ENCODE measurements at places on chromosomes 1 and 21.

DNA sequence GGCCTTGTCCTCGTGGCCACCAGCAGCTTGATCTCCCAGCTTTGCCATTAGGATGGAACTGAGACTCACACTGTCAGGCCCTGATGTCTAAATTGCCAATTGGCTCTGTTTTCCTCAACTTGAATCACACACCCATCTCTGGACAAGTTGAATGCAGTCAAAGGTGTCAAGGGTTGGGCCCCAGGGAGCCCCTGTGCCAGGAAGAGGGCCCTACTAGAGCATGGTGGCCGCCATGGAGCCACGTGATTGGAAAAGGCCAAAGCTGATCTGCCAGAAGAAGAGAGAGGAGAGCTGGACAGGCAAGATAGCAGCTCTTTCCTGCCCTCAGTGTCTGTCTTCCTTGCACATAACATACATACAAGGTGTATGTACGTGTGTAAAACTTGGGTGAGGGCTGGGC lies 54.9 kb upstream of the NEK2 start:
- DNase-seq = no peak

GRCh38 chr1:208242941-208243526 lies 1.1 kb downstream of the PLXNA2 start:
- DNase-seq = no peak

DNA sequence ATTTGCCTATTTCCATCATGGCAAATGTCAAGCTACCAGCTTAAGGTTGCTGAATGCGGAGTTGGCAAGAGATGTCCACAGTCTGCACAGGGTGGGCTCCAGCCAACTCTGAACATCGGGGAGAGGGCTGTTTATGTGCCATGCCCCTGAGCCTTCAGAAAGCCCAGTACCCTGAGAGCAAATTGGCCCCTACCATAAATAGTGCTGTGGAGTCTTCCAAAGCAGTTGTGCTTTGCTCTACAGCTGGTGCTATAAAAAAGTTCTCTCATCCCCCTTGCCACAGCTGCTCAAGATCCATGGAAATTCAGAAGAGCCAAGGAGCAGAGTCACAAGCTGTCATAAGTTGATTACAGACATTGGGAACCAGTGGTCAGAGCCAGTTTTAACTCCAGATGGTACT lies 85.6 kb upstream of the CLDN14 start:
- no peak for DNase-seq

DNA sequence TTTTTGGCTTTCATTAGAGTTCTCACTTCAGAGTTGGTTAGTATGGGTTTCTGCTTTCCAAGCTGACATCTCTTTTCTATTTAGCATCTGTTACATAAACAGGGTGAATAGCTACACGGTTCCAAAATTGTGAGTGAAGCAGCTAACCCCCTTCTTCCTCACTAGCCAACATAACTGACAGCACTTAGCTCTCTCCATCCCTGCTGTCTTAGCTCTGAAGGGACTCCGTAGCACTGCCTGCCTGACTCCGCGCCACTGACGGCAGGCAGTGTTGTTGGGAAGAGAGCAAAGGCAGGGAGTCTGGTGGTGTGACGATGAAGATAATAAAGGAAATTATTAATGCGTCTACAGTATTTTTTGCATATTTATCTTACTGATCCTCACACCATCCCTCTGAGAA lies 247.0 kb downstream of the PTBP2 start:
- no peak for DNase-seq

DNA sequence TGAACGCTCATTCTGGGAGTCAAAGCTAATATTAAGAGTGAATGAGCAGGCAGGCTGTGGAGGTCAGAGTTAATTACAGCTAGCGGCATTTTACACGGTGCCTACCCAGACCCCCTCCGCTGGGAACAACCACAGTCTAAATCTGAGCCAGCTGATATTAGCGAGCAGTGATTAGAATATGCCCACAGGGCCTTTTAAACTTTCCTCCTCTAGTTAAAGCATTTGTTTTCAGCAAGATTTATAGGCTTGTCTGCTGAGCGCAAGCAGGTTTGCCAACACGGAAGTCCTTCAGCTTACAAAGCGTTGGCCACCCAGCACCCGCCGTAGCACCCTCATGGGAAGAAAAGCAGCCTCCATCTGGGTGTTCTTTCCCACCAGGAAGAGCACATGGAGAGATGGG lies 72.1 kb downstream of the LMX1A start:
- DNase-seq = no peak

DNA sequence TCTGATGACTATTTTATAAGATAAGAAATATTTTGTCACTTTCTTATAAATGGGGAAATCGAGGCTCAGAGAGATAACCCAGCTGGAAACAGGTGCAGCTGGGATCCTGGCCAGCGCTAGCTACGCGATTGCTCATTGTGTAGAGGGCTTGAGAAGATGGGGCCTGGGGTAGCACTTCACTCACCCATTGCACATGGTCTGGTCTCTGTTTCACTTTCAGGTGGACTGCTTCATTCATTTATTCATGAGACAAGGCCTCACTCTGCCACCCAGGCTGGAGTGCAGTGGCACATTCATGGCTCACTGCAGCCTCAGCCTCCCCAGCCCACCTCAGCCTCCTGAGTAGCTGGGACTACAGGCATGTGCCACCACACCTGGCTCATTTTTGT lies 23.8 kb downstream of the UBE4B start:
- no peak for DNase-seq

DNA sequence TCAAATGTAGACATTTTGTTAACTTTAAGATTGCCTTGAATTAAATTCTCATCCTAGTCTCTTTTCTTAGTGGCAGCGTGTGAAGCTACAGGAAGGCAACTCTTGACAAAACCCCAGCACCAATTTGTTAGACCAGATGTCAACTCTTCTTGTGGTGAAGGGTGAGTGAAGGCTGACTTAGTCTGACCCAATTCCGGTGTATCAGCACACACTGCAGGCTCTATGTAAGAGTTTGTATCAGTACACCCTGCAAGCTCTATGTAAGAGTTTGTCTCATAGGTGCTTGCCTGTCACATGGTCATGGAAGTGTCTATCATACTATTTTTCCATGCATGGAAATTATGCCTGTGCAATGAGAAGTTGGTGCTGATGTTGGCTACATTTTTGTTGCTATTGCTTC lies 16.8 kb downstream of the CR2 start:
- peak; percentile 58 for DNase-seq

- DNase-seq = no peak
These were observed 19.5 kb downstream of the SPATA17 start for GRCh38 chr1:217650674-217651073.

- DNase-seq = no peak
These were observed 276.0 kb downstream of the MRPL39 start for GRCh38 chr21:25331286-25331685.

DNA sequence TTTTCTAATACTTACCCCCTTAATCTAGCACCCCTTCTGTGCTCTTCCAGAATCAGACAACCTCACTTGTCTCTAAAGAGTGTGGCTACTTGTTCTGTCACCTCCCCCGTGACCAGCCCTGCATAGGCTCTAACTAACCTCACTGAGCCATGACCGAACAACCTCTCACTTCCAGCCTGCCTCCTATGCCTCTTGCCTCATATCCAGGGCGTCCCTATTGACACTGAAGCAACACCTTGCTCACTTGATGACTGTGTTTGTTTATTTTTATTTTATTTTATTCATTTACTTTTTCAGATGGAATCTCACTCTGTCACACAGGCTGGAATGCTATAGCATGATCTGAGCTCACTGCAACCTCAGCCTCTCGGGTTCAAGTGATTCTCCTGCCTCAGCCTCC lies 235.1 kb upstream of the B3GALT2 start:
- no peak for DNase-seq

DNA sequence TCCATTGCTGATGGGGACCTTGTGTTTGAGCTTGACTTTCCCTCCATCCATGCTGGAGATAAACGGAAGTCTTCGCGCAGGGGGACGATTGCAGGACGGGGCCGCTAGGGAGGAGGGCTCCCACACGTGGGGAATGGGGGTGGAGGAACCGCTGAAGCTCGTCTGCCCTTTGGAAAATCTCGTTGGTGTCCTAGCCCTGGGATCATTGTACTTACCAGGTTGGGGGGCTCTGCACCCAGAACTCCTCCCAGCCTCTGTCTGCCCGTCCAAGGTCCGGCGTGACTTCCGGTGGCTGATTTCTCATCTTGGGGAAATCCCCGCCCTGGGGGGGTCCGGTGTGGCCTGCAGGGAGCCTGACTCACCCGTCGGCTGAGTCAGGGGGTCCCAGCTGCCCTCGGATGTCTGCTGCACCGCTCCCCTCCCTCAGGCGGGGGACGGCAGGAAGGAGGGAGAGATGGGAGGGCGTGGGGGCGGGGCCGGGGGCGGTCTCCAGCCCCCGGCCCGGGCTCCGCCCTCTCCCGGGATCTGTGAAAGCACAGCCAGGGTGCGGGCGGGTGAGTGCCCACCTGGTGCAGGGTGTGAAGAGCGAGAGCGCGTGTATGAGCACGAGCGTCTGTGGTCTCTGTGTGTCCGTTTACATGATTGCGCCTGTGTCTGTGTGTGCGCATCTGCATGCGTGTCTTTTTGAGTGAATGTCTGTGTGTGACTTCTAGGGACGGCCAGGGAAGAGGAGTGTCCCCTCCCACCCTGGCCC lies 35.8 kb downstream of the PIK3CD start:
- peak; percentile 65 for DNase-seq

DNA sequence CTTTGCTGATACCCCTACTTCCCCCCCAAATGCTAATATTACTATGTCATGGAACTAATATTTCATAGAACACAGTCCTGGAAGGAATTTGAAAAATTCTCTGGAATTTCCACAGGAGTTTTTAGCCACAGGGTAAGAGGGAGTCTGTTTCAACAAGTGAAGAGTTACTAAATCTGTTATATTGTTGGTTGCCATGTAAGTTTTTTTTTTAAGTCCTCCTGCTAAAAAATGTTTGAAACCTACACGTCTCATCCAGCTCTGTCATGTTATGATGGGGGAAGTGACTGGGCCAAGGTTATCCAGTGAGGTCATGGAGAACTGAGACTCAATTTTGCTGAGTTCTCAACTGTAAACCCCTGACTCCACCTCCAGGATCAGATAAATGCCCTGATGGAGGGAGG lies 60.8 kb upstream of the USP24 start:
- no peak for DNase-seq
